Stimulated activated CD8-positive, alpha-beta memory T cell treated with anti-CD3 and anti-CD28 coated beads, Interleukin-7, amount 100 ng/mL, for 4 hours (primary cell): ENCODE measurements at places on chromosomes 16 and 17.

GRCh38 chr17:41580687-41581365, 5.9 kb downstream of the KRT14 start:
- DNase-seq, result no peak

DNA sequence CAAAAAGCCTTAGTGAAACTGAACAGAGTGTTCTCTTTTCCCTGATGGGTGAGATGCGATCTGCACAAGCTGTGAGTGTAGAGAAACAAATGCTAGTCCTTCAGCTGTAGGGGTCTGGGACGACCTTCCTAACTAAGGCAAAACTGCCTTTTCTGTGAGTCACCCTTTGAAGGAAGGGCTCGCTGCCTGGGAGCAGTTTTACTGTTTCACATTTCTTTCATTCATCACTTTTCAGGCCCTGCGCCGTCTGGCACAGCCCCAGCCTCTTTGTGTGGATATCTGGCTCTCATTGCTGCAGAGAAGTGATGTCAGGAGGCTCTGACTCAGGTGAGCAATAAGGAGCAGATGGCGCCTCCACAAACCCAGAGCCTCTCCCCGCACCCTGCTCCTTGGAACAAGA, 57.4 kb downstream of the HS3ST3A1 start:
- DNase-seq, result no peak

GRCh38 chr17:9798724-9799123, 7.3 kb upstream of the DHRS7C start:
- no peak for DNase-seq

- DNase-seq, result no peak
These were observed 42.9 kb downstream of the LDHD start for GRCh38 chr16:75073545-75074303.

GRCh38 chr17:44584443-44584842, 27.2 kb downstream of the FZD2 start:
- no peak for DNase-seq

DNA sequence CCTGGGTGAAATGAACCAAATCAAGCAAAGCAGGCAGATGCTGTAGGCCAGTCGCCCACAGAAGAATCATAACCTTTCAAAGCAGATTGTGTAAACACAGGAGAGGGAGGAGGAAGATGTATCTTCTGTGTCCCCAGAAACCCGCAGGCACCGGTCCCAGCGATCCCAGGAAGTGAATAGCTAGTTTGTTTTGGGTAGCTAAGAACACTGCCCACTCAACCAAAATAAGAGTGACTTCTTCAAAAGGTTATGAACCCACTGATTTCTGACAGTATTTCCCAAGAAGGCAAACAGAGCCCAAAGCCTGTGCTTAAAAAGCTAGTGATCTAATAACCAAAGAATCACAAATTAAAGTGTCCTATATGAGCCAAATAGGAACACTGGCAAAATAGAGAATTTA, 67.8 kb downstream of the GRIN2A start:
- no peak for DNase-seq

- DNase-seq, result no peak
These were observed 13.7 kb upstream of the CA4 start for GRCh38 chr17:60135951-60136666.

GRCh38 chr16:88477631-88478519, 24.8 kb downstream of the ZFPM1 start:
- DNase-seq, result no peak

DNA sequence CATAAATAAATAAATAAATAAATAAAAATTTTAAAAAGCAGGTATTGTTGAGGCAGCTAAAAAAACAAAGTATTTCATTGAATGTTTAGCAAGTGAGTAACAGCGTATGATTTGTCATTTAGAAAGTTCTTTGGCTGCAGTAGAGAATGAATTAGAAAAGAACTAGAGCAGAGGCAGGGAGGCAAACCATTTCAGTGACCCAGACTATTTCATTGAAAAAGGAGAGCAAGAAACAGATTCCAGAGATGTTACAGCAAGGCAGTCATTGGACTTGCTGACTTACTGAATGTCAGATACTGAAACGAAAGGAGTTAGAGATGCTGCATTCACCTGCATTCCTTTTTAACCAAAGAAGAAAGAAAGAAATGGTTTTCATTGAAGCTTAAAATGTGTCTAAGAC, 105.5 kb upstream of the HLF start:
- no peak for DNase-seq
